ENCODE measurements at places on chromosomes 7 and 10. TPM values are rescaled to one million over a fixed set of nuclear protein-coding genes. Genes with fewer than 3 reads are reported as not detected.

The STEAP1B gene
- total RNA-seq: not detected

The THAP5 gene
- 15.2 TPM for total RNA-seq

The CTAGE15 gene
- total RNA-seq: not detected

The HOXA13 gene
- total RNA-seq: 0.70 TPM
